ENCODE measurements at places on chromosomes 1 and 21. TPM values are rescaled to one million over a fixed set of nuclear protein-coding genes. Genes with fewer than 3 reads are reported as not detected.

DNA sequence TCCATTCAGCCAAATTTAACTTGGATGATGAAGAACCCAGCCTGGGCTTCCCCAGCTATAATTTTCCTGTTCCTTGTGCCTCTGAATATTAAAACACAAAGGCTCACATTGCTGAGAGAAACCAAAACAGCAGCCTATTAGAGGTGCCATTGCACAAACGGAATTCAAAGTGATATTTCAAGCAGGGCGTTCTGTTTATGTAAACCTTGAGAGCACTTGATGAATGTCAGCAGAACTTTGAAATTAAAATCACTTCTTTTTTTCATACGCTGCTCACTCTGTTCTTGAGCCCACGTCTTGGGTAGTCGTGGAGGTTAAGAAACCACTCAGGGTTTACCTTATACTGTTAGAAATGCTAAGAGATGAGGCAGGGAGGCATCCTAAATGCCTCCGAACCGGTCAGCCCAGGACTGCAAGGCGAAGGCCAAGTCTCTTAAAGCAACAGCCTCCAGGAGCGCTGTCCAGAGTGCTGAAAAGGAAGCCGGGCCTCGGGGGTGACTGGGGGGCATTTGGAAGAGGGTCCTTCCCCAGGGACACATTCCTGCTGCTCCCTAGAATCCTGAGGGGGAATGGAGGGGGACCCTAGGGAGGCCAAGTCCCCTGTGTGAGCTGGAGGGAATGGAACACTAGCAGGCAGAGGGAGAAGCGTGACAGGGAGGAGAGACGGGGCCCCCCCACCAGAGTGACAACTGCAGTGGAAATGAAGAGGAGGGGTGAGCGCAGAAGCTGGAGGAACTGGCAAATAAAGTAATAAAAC, 154.8 kb upstream of the VAMP3 start:
- peak; percentile 52 for DNase-seq

DNA sequence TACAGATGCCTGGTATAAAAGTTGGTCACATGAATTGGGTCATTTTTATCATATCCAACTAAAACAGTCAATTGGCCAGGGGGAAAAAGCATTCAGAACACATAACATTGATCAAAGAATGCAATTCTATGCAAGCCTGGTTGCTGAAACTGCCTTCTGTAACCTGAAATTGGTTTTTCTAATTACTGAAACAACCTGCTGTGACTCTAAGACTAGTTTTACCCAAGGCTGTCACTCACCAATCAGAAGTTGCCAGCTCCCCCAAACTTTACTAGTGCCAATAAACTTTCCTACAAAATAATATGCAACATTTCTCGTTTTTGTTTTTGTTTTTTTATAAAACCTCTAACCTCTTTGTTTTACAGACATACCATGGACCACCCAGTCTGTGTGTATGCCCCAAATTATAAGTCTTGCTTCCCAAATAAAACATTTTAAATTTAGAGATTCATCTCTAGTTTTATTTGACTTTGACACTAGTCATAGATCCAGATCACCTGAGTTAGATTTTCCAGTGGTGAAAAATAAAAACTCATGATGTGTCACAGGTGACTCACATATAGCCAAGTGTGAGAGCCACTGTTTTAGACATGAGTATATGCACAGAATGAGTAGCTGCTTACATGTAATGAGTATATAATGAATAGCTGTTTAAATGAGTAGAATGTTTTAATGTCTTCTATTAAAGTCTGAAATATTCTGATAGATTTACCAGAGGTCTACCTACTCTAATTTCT, 64.2 kb upstream of the CR2 start:
- peak; percentile 37 for DNase-seq

- DNase-seq, result no peak
These were observed 312.4 kb downstream of the HMCN1 start for GRCh38 chr1:186046437-186047211.

GRCh38 chr1:14598007-14598497, 433 bp upstream of the KAZN start:
- DNase-seq, result no peak

ZNF683 gene
- not detected for total RNA-seq

DNA sequence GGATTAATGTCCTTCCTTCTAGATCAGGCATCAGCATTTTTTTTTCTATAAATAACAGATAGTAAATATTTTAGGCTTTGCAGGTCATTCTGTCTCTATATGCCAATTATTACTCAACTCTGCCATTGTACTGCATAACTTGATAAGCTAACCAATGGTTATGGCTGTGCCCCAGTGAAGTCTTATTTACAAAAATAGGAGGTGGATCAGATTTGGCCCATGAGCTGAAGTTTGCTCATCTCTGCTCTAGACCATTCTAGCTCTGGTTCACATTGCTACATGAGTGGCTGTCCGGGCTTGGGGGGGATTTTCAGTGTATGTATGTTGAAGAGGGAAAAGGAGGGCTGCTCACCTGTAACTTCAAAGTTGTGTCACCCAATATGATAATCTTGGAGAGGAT, 10.1 kb downstream of the RAB7B start:
- no peak for DNase-seq

- DNase-seq, result no peak
These were observed 11.4 kb downstream of the WNT2B start for GRCh38 chr1:112520166-112520565.

DNA sequence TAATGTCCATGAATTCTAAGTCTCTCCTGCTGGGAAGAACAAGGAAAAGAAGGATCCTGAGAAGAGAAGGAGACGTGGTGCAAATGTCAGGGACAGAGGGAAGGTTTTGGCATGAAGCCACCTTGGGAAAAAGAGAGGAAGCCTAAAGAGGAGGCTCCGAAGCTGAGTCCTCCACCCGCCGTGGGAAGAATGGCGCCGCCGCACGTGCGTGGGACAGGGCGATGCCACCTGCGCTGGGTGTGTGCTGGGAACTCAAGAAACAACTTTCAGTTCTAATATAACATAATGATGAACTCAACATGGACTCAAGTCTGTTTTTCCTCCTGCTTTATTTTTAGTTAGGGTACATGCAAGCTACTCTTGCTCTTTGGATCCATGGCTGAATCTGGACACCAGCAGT, 362.3 kb upstream of the RUNX1 start:
- no peak for DNase-seq

DNA sequence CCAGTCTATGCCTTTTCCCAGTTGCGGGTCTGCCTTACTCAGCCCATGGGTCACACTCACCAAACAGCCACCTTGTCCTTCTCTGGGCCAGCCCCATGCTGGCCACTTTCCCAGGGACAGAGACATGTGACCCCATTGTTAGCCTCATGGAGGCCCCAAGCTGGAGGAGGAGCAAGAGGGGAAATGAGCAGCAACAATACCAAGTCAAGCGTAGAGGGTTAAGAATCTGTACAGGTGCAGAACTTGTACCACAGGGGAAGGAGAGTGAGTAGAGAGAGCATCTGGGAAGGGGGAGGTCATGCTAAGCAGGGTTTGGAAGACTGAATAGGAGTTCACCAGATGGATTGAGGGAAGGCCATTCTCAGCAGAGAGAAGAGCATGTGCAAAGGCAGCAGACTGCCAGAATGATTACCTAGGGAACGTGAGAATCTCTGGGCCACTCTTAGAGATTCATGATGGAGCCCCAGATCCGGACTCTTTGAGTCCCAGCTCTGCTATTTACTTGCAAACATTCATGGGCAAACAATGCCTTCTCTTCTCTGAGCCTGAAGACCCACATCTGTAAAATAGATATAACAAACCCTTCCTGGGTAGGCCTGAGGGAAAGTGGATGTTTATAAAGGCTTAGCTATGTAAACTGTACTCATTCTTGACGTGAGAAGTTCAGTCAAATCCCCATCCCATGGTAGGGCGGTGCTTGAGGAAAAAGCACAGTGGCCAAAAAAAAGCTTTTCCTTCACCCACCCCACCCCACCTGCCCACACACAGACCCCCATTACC, 2.8 kb upstream of the SLC2A1 start:
- peak; percentile 56 for DNase-seq

GRCh38 chr1:899636-900317, 23.9 kb upstream of the SAMD11 start:
- no peak for DNase-seq

GRCh38 chr1:14553711-14554110, 44.8 kb upstream of the KAZN start:
- no peak for DNase-seq

GRCh38 chr1:176559878-176560277, 96.9 kb downstream of the PAPPA2 start:
- peak; percentile 72 for DNase-seq

GRCh38 chr1:153354515-153355193, 3.0 kb upstream of the S100A9 start:
- no peak for DNase-seq

DNA sequence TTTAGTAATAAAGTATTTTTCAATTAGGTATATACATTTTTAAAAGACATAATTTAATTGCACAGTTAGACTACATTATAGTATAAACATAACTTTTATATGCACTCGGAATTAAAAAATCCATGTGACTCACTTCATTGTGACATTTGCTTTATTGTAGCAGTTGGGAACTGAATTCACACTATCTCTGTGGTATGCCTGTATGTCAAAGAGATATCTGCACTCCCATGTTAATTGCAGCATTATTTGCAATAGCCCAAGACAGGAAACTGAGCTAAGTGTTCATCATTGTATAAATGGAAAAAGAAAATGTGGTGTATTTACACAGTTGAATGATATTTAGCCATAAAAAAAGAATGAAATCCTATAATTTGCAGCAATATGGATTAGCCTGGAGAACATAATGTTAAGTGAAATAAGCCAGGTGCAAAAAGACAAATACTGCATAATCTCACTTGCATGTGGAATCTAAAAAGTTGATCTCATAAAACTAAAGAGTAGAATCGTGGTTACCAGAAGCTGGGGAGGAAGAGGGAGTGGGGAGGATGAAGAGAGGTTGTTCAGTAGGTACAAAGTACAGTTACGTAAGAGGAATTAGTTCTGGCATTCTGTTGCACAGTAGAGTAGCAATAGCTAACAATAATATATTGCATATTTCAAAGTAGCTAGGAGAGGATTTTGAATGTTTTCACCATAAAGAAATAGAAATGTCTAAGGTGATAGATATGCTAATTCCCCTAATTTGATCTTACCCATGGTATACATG, 64.8 kb downstream of the DPT start:
- DNase-seq, result no peak

DNA sequence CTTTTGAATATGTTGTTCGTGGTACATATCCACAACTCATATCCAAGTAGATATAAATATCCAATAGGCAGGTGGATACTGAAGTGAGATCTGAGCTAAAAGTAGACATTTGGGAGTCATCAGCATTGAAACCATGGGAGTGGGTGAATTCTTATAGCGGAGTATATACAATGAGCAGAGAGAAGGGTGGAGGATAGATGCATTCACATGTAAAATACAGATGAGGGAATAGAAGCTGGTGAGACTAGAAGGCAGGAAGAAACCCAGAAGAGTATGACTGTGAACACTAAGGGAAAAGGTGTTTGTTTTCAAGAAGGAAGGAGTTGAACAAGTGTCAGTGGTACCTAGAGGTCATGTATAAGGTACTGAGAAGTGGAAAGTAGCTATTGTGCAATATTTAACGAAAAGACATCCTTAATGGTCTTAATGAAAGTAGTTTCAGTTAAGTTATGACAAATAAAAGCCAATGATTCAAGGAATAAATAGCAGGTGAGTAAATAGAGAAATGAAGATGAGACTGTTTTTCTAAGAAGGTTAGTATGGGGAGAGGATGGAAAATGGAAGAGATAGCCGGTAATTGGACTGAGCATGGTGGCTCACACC, 181.6 kb upstream of the CACYBP start:
- no peak for DNase-seq

DNA sequence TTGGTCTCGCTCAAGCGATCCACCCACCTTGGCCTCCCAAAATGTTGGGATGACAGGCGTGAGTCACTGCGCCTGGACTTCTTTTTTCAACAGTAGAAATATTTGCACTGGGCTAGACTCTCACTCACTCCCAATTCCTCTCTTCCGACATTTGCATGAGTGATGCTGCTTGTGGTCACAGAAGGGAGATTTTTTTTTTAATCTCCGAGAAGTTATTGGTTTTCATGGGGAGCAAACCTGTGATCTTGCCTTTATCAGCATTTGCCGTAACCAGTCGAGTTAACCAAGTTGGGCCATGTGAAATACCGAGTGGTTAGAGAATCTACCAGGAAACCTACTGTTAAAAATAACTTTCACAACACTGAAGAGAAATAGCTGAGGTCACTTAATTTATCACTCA, 21.1 kb downstream of the ERG start:
- DNase-seq, result no peak

S100A3 gene
- total RNA-seq, result 1.3 TPM

GRCh38 chr1:115757326-115757725, 11.2 kb downstream of the CASQ2 start:
- no peak for DNase-seq

GRCh38 chr1:90550626-90551406, 166.3 kb downstream of the BARHL2 start:
- no peak for DNase-seq

DNA sequence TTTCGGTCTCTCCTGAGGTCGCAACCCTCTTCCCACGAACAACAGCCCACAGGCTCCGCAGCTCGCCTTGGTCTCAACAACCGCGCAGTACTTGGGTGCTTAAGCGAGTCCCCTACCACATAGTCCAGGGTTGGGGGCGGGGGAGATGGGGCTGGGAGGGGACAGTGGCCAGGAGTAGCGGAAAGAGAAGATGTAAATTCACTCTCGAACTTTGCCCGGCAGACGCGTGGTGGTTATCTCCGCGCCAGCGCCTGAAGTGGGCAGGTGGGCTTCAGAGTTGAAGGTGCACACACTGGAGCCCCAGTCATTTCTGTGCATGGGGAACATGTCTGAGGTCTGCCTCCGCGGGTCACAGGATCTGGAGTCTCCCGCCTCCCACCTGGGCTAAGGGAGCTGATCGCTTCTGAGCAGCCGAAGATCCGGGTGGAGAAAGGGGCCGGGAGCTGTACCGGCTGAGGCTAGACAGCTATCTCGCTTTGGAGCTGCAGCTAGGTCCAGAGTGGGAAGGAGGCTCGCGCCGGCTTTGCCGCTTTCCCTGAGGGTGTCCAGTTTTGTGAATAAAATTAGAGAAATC, 4.3 kb upstream of the FOXD2 start:
- no peak for DNase-seq

GRHL3 gene
- total RNA-seq, result not detected

DNA sequence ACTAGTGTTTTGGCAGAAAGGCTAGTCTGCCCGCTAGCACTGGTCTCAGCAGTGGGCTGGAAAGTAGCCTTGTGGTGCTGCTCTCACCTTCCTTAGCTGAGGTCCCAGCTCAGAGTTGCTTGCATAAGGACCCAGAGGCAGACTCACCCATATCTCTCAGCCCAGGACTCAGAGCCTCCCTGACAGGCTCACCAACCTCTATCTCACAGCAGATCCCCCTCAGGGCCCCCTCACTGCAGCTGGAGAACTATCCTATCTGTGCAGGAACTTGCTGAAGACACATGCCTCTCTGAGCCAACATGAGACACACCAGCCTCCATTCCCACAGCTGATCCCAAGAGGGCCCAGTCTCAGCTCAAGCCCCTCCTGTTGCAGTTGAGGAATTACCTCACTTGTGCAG, 82.6 kb downstream of the IARS2 start:
- DNase-seq, result no peak

- DNase-seq, result no peak
These were observed 28.5 kb upstream of the LRRC8C start for GRCh38 chr1:89604414-89604735.

- peak; percentile 41 for DNase-seq
These were observed 2.4 kb downstream of the MCL1 start for GRCh38 chr1:150576794-150577556.

GRCh38 chr1:80989455-80989854, 811.3 kb upstream of the ADGRL2 start:
- DNase-seq, result no peak

GRCh38 chr21:31211836-31212235, 132.2 kb downstream of the TIAM1 start:
- no peak for DNase-seq

- DNase-seq, result peak; percentile 38
These were observed 11.2 kb downstream of the LRRC42 start for GRCh38 chr1:53957194-53957818.

TNFRSF25 gene
- total RNA-seq, result 8.0 TPM
